Mesothelial cell of epicardium (in vitro differentiated cells): ENCODE measurements at places on chromosomes 1 and 21.

GRCh38 chr1:106910798-106911197, 145.7 kb upstream of the PRMT6 start:
- no peak for DNase-seq

GRCh38 chr1:175197531-175197930, 5.0 kb upstream of the KIAA0040 start:
- DNase-seq, result no peak

DNA sequence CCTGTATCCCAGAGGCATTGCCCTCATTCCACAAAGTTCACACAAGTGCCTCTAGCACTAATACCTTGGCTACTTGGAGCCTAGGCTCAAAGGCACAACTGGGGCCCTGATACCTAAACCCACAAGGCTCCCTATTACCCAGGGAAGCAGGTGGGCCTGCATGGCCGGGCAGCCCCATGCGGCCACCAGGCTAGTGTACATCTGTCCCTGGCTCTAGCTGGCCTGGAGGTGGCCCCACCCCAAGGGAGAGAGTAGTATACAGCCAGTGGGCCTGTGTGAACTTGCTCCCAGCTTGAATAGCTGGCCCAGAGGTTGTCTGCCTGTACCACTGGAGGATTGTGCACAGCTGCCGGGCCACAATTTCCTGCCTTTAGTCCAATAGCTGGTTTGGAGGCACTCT, 52.2 kb downstream of the USP25 start:
- no peak for DNase-seq

DNA sequence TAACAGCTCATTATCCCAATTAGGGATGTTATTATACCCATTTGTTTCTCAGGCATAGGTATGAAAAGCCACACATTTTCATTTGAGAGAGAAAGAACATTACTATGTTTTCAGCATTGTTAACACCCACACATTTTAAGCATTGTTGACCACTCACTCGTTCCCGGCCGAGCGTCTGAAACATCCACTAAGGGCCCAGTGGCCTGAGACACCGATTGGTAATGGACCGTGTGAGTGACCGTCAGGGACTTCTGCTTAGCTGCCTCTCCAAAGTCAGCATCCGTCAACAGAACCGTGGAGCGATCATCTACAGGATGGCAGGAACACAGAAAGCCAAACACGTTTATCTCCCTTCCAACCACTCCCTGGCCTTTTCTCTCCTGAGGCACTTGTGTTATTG, 184.6 kb downstream of the PCP4 start:
- no peak for DNase-seq

DNA sequence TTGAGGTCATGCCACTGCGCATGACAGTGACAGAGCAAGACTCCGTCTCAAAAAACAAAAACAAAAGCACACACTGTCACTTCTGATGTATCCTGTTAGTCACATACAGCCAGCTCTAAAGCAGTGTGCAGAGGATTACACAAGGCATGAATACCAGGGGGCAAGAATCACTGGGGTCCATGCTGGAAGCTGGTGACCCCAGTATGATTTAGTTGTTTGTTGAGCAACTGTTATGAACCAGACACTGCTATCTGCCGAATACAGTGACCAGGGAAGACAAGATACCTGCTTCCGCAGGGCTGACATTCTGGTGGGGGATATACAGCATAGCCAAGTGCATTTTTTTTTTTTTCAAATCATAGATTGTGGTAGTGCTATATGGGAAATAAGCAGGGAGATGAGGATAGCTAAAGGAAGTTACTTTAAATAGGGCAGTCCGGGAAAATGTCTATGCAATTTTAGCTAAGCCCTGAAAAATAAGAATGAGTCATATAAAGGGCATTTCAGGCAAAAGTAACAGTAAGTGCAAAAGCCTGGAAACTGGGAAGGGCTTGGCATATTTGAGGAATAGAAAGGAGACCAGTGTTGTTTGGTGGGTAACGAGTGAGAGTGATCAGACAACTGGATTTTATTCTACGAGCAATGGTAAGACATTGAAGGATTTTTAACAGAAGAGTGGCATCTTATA, 69.7 kb downstream of the ADSS2 start:
- DNase-seq, result peak; percentile 17

DNA sequence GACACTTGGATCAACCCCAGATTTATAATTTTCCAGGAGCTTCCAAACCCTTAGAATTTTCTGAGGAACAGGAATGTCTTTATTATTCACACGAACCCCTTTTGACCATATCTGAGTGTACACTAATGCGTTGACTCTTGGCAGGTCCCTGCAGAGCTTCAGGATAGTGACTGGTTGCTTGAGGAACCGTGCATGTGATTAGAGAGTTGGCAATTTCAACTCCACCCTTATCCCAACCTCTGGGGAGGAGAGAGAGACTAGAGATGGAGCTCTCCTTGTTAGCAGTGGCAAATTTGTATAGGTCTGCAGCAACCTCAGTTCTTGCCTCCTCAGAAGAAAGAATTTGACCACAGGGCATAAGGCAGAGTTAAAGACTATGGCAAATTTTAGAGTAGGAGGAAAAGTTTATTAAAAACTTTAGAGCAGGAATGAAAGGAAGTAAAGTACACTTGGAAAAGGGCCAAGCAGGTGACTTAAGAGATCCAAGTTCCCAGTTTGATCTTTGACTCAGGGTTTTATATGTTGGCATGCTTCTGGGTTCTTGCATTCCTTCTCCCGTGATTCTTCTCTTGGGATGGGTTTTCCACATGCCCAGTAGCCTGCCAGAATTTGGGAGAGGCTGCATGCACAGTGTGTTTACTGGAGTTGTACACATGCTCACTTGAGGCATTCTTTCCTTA, 93.8 kb upstream of the ETV3 start:
- no peak for DNase-seq

DNA sequence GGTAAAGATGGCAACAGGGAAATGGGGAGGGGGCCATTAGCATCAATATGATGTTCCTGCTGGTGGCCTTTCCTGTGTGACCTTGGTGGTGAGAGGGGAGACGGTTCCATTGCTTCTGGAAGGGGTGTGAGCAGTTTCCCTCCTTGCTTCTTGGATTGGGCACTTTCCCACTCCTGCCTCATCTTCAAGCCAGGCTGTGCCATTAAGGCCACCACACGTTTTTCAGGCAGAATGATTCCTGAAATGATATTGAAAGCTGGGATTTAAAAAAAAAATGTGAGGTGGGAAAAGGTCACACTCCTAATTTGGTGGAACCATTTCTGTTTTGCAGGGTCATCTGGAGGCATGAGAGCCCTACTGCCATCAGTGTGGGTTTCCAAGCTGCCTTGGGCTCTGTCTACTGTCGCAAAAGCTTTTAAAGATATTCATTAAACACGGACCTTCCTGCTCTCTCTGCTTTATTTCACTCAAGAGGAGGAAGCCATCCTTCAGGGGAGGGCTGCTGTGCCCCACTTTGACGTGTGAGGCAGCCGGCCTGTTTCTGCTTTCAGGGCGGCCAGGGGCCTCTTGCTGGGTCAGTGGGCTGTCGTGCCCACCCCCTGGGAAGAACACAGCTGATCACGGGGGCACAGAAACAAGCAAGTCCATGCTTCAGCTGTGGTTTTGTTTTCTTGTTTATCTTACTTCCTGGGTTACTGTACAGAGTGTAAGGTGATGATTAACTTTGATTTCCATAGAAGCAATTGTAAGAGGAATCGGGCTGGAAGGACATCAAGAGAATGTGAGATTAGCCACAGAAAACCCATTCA, 8.0 kb downstream of the RIIAD1 start:
- DNase-seq, result no peak

DNA sequence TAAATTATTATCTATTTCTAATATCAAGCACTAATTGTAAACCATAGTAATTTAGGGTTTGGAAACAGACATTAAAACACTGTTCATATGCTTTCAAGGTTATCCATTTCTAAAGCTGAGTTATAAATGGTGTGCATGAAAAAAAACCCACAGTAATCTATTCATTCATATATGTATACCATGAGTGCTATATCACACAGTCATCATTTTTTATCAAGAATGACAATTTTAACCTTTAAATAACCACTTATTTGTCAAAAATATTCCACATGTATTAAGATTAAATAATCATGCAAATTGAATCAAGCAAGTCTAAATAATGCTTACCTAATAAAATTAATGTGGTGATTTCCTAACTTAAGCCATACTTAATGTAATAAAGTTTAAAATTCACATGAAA, 6.0 kb downstream of the ZSWIM5 start:
- DNase-seq, result no peak

DNA sequence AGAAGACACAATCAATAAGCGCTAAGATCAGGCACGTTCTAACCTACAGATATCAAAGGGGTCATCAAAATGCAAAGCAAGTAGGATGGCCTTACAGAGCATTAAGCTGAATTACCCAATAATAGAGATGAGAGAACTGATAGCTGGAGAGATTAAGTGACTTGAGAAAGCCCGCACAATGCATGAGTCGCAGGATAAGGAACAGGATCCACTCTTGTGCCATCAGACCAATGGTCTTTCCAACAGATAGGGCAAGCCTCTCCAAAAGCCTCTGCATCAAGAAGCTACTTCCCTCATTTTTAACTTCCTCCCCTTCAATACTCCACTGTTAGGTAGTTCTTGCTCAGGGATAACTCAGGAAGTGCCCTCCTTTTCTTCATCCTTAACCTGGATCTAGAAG, 2.6 kb downstream of the CHML start:
- DNase-seq, result no peak

GRCh38 chr1:207579436-207579799, 65.5 kb upstream of the CR1L start:
- no peak for DNase-seq
